Right cardiac atrium (tissue), 5 donors: ENCODE measurements at places on chromosomes 5 and 9. TPM values are rescaled to one million over a fixed set of nuclear protein-coding genes. Genes with fewer than 3 reads are reported as not detected.

DNA sequence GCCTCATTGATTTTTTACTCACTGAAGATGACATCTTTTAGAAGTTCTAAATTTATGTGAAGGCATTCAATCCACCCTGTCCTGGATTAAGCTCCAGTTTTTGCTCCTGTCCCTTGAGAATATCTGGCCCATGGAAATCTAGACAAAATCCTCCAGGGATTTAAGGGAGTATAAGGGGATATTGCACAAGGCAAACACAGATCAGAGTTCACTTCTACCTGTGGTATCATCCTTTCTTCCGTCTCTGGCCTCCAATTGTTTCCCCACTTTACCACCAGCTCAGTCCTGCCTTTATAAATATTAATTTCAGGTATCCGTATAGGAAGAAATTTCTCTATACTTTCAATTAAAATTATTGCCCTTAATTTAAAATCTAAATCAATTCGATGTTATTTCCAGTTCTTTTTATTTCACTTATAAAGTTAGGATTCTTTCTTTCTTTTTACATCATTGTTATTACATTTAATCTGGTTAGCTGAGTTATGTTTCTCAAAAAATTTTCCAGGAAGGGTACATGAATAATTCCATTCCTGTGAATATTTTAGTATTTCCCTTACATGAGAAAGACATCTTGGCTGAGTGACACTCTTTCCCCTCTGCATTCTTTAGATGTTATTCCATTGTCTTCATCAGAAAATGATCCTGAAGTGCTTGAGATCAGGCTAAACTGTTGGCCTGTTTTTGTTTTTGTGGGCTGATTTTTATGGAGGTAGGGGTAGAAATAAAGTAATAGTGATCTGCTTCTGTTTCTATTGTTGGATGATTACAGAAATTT is 194.3 kb upstream of the MAP3K1 start:
- DNase-seq, result no peak

GRCh38 chr9:83280268-83280667 is 217.3 kb upstream of the RASEF start:
- no peak for DNase-seq

The CLIC3 gene
- 4.7 TPM for total RNA-seq

The HAVCR1 gene
- total RNA-seq, result not detected

The SPINK6 gene
- total RNA-seq, result not detected
